Left colon (tissue), 2 donors: ENCODE measurements at places on chromosomes 7 and 10. TPM values are rescaled to one million over a fixed set of nuclear protein-coding genes. Genes with fewer than 3 reads are reported as not detected.
A peak's percentile ranks its signal among the peaks of the same experiment; 100 is the strongest.

DNA sequence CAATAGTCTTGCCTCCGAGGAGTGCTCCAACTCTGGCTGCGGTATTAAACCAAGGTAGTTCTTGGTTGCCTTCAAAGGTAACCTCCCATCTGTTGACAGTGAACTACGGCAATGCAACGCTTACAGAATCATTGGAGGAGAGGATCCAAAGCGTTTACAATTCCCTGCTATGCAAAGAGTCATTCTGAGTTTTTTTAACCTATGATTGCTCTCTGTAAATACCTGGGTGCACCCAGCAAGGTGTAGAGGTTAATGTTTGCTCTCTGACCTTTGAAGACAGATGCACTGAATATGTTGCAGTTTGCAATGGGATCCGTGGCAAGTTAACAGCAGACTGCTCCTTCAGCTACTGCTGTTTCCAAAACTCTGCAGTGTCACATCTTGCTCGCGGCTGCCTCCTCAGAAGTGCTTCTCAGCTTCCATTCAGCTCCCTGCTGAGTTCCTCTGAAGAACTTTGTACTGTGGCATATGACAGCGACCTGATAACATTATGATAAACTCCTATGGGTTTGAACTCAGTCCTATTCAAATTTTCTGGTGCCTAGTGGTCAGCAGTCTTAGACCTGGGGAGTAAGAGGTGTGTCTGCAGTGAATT is 29.0 kb downstream of the KIAA1217 start:
- DNase-seq, result no peak

DNA sequence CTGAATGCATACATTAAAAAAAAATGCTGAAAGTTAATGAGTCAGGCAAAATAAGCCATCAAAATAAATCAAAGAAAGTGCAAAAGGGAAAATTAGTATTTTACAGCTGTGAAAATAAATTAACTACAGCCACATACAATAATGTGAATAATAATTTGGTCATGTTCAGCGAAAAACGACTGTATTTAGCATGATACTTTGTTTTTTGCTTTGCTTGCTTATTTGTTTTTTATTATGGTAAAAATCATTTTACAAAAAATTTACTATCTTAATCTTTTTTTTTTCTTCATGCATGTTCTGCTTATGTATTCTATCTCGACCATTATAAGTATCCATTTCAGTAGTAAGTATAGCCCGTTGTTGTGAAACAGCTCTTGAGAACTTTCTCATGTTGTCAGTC is 77.1 kb downstream of the RAB18 start:
- DNase-seq, result no peak

DNA sequence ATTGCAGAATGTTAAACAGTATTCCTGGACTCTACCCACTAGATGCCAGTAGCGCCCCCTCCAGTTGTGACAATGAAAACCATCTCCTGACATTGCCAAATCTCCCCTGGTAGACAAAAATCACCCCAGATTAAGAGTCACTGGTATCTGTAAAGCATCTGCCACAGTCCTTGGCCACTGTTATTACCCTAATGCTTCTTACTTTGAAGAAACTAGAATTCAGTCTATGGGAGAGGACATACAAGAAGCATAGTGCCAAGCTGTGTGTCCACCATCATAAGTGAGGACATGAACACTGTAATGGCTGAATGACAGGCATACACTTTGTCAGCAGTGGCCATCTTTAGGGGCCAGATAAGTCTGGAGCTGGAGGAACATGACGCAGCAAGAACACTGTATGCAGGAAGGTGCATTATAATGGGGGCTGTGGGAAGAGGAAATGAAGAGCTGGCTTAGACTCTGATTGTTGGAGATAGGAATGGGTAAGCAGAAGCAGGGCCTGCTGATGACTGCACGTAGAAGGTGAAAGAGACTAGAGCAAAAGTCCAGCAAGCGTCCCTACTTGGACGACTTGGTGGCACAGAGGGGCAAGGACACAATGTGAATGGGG is 32.5 kb downstream of the CBX3 start:
- no peak for DNase-seq

GRCh38 chr7:70619130-70619529 is 512.8 kb upstream of the GALNT17 start:
- DNase-seq, result peak; percentile 33

The PLXNA4 gene
- total RNA-seq, result 1.3 TPM
